RWPE1 (cell line): ENCODE measurements at places on chromosomes 6 and 20.

GRCh38 chr20:10643560-10643873 is 30.3 kb downstream of the JAG1 start:
- no peak for DNase-seq

- DNase-seq, result no peak
These were observed 166.8 kb upstream of the PREP start for GRCh38 chr6:105569706-105570105.

- no peak for DNase-seq
These were observed 65.5 kb upstream of the SLC4A11 start for GRCh38 chr20:3304456-3304855.

GRCh38 chr20:7383216-7383615 is 557.0 kb downstream of the HAO1 start:
- no peak for DNase-seq

DNA sequence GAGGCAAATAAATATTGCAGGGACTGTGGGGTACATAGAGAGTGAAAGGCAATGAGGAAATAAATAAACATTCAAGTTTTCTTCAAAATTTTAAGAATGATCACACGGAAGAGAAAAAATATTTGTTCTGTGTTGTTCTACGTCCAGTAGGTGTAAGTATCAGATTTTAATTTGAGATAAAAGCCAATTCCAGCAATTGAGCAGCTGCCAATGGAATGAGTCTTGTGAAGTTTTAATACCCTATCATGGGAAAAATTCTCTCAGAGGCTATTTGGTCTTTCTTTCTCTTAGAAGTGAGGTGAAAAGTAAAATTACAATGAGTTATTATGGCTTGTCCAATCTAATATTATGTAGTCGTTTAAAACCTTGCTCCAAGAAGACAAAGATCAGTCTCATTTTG is 195.7 kb upstream of the CITED2 start:
- no peak for DNase-seq

DNA sequence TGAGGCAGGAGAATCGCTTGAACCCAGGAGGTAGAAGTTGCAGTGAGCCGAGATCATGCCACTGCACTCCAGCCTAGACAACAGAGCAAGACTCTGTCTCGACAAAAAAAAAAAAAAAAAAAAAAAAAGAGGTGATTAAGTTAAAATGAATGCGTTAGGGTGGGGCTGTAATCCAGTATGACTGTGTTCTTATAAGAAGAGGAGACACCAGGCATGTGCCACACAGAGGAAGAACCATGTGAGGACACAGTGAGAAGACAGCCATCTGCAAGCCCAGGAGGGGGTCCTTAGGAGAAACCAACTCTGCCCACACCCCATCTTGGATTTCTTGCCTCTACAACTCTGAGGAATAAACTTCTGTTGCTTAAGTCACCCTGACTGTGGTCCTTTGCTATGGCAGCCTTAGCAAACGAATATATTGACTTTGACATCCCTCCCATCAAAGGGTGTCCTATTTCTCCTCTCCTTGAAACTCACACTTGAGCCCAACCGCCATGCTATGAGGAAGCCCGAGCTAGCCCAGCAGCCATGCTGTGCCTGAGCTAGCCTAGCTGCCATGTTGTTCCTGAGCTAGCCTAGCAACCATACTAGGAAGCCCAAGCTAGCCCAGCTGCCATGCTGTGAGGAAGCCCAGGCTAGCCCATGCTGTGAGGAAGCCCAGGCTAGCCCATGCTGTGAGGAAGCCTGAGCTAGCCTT is 15.8 kb upstream of the PPP1R16B start:
- peak; percentile 70 for DNase-seq

DNA sequence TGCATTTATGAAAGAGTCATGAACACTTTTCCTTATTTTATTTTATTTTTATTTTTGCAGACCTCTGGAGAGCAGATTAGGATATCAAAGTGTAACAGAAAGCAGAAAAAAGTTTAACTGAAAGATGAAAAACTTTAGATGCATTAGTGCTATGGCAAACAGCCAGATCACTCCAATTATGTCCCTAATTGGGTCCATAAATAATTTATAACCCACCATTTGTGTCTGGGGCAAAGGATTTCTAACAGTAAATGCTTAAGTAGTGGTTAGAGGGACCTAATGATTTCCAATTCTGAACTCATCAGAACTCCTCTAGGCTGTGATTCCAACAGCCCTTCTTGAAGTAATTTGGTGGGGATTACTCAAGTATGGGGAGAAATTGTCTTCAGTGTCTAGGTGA is 93.7 kb upstream of the PROKR2 start:
- DNase-seq, result no peak

DNA sequence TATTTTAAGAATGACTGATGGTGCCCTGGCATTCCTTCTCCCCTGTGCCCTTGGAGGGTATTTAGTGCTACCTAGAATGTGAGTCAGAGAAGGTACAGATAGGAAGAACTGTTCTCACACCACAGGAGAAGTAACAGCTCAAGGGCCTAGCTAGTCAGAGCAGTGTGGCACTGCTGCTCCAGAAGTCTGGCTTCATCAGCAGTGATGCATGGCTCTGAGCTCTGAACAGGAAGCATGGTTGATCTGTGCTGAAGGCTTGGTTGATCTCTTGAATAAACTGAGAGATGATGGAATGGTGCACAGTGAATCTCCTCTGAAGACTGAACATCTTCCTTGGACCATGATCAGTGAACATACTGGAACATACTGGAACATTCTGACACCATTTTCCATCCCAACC is 425.3 kb upstream of the SLC35B3 start:
- no peak for DNase-seq

DNA sequence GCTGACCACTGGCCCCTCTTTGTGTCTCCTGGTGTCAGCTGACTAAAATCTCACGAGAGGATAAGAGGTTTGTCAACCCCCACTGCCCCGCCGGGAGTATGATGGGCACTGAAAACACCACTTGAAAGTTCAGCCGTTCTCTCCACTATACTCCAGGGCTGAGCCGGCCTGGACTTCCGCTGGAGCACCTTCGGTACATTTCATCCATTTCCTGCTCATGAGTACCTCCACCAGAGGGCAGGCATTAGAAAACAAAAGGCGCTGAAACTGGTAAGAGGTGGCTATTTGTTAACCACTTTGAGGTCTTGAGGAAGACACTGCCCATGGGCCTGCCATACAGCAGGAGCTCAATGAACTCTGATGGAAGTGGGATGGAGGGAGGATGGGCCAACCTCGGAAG is 17.9 kb upstream of the ANKRD60 start:
- no peak for DNase-seq

DNA sequence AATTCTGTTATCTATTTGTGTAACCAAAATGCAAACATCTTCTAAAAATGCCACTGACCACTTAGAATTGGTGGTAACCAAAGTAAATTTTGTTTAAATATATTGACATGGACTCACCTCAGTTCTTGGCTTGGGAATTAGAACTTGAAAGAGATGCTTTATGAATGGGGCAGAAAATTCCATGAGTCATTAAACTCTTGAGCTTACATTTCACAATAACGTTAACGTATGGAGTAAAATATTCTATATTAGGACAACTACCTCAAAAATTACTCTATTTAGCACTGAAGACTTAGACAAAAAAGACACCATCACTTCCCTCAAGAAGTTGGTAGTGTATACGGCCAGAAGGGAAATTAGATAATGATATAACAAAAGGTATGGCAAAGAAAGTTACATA is 752.2 kb upstream of the MARCKS start:
- DNase-seq, result no peak

DNA sequence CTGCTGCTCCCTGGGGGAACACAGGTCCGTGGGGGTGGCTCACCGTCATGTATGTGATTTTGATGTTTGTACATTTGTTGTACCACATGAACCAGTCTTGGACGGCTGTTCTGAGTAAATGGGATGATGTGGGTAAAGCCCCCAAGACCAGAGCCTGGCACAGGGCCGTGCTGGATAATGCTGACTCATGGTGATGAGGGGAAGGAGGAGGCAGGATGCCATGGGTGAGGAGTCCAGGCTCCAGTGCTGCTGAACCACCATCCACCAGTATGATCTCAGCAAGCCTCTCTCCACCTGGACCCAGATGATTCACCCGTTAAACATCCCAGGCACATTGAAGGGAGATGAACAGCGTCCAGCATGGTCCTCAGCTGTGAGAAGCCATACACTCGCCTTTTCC is 9.6 kb upstream of the APCDD1L start:
- peak; percentile 70 for DNase-seq

DNA sequence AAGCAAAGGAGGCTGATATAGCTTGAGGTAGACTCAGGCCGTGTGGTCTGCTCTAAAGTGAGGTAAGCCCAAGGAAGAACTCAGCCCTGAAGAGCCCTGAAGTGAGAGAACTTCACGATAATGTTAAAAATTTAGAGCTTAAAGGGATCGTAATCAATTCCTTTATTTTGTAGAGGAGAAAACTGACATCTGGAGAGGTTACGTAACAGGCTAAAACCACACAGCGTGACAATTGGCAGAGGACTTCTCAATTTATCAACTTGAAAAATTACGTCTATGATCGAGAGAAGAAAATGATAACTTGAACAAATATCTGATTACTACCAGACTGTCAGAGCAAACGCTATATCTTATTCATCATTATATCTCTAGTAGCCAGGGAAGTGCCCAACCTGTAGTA is 121.8 kb upstream of the FOXO3 start:
- DNase-seq, result no peak

GRCh38 chr20:57611586-57612311 is 8.5 kb downstream of the ZBP1 start:
- DNase-seq, result no peak

DNA sequence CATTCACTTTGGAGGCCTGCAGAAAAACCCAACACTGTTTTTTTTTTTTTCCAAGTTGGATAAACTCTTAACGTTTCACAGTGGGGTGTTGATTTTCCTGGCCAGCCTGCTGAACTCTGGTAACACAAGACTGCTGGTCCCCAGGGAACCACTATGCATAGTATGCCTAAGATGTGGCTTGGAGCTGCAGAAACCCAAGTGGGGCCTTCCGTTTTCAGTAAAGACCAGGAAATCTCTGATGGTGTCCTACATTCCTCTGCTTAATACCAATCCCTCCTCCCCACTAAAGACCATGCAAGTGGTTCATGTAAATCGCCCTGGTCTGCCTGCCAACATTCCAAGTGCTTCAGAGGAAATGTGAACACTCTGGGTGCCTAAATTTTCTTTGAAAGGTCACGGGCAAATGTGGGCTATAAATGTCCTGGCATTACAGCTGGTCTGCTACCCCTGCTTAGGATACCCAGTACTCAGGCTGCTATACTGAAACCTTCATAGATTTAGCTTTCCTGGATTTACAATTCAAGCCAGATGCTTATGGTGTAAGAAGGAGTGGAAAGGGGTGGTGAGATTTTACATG is 615.4 kb downstream of the MAFB start:
- DNase-seq, result no peak

DNA sequence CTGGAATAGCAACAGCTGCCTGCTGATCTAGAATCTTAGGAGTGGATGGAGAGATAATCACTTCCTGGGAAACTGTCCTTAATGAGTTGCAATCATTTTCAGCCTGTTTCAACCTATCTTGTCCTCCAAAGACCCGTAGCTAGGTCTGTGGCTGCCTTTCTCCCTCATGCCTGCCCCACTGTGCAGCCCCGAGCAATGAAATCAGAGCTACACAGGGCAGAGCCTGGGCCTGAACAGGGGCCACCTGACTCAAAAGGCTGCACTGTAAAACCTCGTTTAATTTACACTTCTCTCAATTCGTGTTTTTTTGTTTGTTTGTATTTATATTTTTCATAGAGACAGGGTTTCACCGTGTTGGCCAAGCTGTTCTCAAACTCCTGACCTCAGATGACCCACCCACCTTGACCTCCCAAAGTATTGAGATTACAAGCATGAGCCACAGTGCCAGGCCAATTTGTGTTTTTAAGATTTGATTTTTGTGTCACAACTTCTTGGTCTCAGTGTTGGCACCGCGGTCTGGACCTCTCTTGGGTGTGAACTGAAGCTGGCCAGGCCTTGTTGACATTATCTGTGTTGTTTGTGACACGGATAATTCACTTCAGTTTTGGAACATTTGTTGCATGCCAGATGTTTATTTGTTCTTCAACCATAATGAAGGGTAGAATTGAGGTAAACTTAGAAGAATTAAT is 21.5 kb downstream of the GGTLC1 start:
- no peak for DNase-seq

DNA sequence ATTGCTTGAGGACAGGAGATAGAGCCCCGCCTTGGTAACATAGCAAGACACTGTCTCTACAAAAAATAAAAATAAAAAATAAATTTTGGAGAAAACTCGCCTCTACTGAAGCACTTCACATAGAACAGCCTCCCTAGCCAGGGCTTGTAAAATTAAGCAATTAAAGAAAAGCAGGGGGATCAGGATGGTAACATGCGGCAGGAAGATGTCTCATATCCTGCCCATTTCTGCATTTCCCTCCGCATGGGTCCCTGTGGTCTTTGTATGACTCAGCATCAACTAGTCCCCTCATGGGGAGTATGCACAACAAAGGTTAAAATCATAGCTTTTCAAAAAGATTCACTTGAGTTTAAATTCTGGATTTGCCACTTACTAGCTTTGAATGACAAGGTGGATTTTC is 379.0 kb downstream of the EPHA7 start:
- DNase-seq, result no peak

- DNase-seq, result no peak
These were observed 45.1 kb upstream of the TBX18 start for GRCh38 chr6:84809455-84809854.

DNA sequence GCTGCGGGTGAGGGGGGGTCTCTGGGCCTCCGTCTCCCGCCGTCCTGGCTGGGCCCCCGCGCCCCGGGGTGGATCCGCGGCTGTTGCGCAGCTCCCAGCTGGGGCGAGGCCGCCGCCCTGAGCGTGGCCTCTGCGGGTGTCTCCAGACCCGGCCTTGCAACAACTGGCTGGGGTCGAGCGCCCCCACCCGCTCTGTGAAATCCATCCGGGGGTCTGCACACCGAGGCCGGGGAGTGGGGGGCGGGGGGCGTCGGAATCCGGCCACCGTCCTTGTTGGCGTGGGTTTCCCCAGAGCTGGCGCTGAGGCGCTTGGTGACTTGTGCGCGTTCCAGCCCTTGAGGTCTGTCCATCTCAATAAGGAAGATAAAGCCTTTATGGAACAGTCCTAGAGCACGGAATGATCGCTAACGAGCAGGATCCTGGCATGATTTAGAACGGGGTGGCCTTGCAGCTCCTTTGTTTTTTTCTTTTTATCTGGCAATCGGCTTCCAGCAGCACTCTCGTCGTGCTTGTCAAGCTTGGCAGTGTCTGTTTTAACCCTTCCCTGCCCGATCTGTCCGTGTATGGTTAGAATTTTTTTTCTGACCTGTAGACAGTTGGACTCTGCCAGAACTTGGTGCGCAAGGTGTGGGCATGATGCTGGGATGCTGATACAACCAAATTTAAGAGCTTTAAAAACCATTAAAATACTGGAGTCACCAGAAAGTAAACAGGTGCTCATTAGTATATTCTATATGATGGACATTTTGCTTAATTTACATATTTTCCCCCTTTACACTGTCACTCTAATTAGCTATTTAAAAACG is 675 bp downstream of the DSTN start:
- DNase-seq, result peak; percentile 34

DNA sequence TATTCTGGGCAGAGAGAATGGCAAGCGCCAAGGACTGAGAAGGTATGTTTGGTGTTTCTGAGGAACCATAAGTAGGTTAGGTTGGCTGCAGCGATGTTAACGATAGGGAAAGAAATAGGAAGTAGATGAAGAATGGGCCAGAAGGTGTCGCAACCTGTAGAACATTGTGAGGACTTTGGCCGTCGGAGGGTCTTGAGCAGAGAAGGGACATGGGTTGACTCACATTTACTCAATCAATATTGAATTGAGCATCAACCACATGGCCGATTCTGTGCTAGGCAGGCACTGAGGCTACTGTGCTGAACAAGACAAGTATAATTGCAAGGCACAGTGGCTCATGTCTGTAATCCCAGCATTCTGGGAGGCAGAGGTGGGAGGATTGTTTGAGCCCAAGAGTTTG is 26.8 kb upstream of the RPN2 start:
- no peak for DNase-seq
